ENCODE measurements at places on chromosomes 7 and 10.
A peak's percentile ranks its signal among the peaks of the same experiment; 100 is the strongest.

DNA sequence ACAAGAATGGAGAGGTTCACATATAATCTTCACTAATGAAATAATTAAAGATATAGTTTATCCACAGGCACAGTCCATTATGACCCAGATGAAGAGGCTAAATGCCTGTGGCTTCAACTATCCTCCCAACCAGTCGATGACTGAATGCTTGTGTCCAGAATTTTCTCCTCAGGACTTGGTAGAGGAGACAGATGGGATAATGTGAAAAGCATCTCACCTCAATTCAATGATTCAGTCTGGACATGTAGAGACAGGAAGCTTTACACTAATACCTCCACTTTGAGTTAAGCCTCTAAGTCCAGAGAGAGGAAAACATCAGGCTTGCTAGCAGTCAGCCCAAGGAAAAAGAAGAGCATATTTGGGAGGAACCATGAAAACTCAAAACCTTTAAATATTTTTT lies 59.1 kb upstream of the COL1A2 start:
- DNase-seq: no peak

DNA sequence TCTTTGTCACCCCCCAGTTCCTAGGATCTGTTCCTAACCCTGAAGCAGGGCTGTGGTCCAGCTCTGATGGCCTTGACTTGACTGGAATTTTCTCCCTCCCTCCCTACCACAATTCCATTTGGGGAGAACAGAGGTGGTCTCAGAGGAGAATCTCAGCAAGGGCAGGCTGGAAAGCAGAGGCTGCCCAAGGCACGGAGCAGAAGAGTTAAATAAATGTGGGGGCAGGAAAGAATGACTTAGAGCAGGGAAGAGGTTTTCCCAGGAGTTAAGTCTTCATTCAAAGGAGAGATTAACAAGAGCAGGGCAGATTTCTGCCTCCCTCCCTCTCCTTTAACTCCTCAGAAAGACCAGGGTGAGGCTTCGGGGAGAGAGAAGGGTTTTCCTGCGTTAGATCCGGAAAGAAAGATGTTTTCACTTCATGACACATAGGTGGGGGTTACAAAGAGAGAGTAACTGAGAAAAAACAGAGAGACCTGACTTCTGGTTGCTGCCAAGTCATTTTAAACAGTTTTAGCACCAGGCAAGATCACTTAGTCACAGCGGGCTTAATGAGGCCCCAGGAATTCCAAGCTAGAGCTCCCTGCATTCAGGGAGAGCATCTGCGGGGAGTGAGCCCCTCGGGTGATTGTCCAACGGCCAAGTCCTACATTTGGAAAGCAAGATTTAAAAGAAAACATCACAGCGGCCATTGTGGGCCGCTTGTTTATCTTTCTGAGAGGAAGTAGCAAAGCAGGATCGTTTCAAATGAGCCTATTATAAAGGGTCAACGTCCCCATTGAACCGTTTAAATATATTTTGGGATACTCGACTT lies 78.7 kb downstream of the ARHGAP22 start:
- peak; percentile 57 for DNase-seq

DNA sequence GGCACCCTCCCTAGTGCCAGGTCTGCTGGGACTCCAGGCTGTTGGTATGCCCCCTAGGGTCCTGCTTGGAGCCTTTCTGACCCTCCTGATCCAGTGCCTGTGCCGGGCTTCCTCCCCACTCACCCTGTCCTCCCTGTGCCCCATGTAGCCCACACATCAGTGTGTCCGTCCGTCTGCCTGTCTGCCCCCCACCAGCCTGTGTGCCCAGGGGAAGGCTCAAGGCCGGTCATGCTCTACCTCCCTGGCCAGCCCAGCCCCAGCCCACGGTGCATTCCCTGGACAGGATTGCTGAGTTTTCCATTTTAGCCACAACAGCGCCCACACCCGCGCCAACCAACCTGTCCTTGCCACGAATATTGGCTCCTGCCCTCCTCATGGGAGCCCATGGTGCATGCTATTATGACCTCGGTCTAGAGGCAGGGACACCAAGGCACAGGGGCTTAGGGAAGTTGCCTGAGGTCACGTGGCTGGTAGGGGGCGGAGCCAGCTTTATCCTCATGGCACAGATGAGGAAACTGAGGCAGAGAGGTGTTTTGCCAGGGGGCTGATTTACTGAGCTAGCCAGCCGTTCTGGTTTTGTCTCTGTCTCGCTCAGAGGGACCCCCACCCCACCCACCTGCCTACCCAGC lies 136.0 kb downstream of the FAM53B start:
- no peak for DNase-seq

- no peak for DNase-seq
These were observed 1395.0 kb downstream of the GATA3 start for GRCh38 chr10:9449530-9449929.

DNA sequence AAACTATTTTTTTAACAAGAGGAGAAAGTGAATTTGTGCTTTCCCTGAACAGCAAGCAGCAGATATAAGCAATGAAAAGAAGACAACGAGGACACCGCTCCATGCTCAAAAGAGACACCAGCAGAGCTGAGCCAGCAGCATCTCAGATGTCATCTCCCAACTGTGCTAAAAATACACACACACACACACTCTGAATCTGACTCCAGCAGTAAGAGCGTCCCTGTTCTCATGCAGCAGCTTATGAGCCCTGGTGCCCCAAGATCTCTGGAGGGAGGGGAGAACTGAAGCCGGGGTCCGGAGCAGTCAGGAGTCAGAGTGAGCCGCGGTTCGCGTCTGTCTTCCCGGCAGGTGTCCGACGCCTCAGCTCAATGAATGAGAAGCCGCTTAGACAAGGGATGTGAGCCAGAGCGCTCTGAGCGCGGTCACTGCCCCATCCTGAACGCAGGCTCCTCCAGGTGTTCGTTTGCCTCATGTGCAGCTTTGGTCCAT lies 49.2 kb downstream of the SVIL start:
- DNase-seq: no peak

- no peak for DNase-seq
These were observed 53.9 kb downstream of the CHST15 start for GRCh38 chr10:124039483-124040013.

DNA sequence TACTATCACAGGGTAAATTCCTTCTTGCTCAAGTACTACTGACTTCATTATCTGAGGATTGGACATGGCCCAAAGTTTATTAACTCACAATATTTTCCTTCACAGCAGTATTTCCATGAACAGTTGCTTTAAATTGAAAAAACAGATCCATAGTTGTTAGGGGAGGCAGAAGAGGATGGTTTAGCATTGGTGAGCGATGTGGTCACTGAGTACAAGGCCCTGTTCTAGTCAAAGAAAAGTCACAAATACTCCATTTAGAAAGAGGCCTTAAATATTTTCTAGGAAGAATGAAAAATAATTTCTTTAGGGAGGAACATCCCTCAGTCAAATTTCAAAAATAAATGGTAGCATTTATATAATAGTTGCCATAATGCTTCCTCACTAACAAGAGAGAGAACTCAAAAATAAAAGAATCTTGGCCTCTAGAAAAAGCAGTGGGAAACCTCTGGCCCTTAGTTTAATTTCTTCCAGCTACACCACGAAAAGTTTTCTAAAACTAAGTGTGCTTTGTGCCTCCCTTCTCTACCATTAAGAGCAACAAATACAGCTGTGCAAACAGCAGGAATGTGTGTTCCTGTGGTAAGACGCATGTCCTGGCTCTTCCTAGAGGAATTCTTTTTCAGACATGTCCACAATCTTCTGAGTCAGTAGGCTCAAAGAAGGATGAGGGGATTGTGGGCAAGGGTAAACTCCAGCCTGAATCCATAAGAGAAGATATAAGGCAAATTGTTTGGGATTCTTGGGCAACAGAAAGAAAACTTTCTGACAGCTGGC lies 105.7 kb downstream of the HOXA1 start:
- peak; percentile 40 for DNase-seq

DNA sequence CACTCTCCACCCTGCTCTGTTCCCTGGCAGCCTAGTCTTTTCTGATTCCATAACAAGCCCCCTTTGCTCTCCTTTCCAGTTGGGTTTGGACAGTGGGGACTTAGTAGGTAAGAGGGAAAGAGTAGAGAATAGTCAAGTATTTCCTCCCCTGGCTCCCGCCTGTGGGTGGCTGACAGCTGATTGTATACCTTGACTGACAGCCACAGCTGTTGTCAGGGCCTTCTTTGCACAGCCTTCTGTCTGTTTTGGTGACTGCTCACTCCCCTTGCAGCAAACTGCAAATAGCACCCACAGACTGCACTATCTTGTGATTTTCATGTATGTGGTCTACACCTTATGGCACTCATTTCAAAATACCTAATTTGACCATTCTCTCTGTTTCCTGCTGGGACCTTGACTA lies 486.3 kb downstream of the ACTR3B start:
- DNase-seq: no peak

DNA sequence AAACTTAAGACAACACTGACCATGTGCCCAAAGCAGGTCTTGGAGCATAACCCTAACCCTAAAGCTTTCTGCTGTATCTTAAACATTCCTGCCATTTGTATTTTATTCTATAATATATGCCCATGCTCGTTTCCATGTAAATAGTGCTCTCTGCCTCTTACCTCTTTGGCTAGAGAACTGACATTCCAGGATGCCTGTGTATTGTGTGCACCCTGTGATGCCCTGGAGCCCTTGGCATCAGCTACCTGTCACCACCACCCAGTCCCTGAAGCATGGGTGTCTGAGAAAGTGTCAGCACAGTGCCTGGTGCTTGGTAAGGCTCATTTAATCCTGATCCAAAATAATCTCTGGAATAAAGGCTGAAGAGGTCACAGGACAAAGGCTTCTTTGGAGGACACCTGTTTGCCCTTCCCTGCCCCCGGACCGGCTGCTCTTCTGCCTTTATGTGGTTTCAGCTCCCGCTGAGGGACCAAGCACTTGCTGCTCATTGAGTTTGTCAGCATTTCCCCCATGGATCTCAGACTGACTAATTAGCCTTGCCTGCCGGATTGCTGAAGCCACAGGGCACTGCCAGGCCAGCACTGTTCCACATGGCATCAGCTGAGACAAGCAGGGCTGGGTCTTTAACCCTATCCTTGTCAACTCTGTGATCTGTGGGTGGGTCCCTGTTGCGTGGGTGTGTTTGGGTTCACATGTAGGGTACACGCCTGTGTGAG lies 139.1 kb upstream of the SORCS3 start:
- DNase-seq: no peak

DNA sequence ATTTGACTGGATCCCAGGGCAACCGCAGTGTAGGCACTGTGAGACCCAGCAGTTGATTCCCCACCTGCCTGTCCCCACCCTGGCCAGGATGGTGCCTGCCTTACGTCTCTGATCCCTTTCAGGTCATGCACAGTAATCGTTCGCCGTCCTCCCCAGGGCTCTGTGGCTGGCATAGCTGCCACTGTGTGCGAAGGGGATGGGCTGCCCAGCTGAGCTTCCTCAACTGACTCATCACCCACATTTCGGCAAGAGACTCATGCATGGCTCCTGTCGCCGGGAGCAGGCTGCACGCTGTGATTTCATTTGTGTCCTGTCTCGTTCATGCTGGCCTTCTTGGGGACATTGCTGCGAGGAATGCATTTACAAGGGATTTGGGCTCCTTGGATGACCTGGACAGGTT lies 252.4 kb downstream of the KLF6 start:
- DNase-seq: no peak

DNA sequence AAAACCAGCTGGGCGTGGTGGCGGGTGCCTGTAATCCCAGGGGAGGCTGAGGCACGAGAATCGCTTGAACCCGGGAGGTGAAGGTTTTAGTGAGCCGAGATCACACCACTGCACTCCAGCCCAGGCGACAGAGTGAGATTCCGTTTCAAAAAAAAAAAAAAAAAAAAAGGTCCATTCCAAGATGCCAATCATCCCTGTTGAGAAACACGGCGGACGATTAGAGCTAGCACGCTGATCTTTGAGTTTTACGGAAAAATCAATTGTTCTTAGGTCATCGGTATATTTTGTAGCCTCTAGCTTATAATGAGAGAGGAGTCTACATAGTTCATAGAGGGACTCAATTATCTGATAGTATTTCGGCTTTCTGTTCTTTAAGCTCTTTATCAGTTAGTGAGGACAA lies 169.2 kb downstream of the PRKCQ start:
- no peak for DNase-seq

- no peak for DNase-seq
These were observed 675.6 kb upstream of the POT1 start for GRCh38 chr7:125605241-125605640.

DNA sequence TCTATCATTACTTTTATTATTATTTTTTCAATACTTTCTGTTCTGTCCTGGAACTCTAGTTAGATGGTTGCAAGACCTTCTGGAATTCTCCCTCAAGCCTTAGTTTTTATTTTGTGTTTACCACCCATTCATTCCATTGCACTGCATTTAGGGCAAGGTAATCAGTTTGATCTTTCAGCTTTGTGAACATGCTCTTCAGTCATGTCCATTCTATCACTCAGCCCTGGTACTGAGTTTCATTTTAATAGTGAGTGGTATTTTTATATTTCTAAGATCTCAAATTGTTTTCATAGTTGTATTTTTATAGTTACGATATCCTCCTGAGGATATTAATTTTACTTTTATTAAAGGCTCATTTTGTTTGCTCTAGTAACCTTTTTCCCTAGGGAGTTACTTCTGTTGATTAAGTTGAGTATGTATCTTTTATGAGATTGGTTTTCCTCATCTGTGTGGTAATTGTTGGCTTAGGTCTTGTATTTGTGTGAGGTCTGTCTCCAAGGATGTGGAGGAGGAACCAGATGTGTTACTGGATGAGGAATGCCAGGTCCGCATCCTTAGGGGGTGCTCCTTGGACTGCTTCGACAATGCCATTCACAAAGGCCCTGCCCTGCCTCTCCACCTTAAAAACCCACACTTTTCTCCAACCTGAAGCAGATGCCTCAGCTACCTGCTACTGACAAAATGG lies 46.7 kb upstream of the RAB18 start:
- DNase-seq: no peak

DNA sequence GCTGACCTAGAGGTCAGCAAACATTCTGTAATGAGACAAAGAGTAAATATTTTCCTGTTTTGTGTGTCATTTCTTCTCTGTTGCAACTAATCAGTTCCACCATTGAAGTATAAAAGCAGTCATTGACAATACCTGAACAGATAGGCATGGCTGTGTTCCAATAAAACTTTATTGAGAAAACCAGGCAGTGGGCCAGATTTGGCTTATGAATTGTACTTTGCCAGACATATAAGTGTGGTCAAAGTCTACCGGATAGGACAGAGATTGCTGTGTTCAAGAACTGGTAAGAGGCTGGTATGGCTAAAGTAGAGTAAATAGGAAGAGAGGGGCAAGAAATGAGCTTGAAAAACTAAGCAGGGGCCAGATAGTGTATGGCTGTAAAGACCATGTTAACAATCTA lies 38.3 kb upstream of the TAC1 start:
- DNase-seq: no peak

Measured in GM03348 (cell line).